Dermis blood vessel endothelial cell (primary cell): ENCODE measurements at places on chromosomes 4 and X. TPM values are rescaled to one million over a fixed set of nuclear protein-coding genes. Genes with fewer than 3 reads are reported as not detected.

PHEX gene
- under 0.01 and 0.37 TPM in 2 replicates for total RNA-seq

- DNase-seq: peak; percentile 67
These were observed 8.1 kb downstream of the RTL5 start for GRCh38 chrX:72123471-72124185.

DNA sequence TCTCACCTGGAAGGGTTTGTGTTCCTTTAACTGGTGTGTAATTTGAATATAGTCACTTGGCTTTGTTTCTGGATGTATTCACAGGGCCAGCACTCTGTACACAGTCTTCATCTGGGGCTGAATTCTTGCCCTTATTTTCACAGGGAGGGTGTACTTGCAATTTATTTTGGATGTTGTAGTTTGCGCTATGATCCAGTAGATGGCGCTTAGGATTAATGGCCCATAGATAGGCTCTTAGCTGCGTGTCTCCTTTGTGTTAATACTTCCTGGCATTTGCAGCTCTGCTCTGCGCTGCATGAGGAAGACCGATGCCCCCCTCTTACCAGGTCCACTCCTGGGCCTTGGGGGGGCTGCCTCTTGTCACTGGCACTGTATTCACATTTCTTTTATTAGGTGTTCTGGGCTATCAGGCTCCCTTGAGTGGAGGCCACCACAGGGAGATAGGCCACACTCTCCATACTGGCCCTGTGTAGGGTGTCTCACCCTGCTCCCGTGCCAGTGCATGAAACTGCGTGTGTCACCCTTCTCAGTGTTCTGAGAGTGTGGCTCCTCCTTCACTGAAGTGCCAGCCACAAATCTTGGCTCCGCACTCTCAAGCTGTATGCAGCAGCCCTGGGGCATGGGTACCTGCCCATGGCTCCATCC is 562.2 kb downstream of the ZIC3 start:
- peak; percentile 39 for DNase-seq

GRCh38 chr4:31908261-31908660 is 1188.1 kb downstream of the PCDH7 start:
- no peak for DNase-seq

- DNase-seq: no peak
These were observed 115.1 kb upstream of the SMIM10 start for GRCh38 chrX:134875671-134876070.

- DNase-seq: no peak
These were observed 16.9 kb downstream of the NKX3-2 start for GRCh38 chr4:13527192-13527980.

GRCh38 chrX:39835776-39836175 is 262.0 kb downstream of the BCOR start:
- DNase-seq: no peak

- DNase-seq: peak; percentile 0
These were observed 54.5 kb upstream of the GPR34 start for GRCh38 chrX:41634284-41634683.

- DNase-seq: no peak
These were observed 460.3 kb upstream of the PRKX start for GRCh38 chrX:4173743-4174142.

DDX53 gene
- total RNA-seq: not detected in 2 replicates

DNA sequence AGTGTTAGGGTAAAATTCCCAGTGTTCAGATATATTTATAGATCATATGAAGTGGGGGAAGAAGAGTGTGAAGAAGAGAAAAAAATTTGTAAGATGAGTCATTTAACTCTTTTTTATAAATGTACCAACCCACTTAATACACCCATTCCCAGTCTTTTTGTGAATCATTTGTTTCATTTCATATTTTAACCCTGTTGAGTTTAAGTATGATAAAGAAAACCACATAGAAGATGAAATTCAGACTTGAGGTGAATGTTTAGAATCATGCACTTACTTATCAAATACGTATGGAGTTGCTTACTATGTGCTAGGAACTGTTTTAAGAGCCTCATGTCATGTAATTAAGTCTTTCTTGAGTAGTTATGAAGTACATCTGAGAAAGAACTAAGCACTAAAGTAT is 56.6 kb upstream of the DAPP1 start:
- no peak for DNase-seq

GRCh38 chrX:102745513-102745856 is 24.9 kb downstream of the GPRASP3 start:
- DNase-seq: no peak

MAMLD1 gene
- total RNA-seq: 0.85 and 1.4 TPM in 2 replicates

DNA sequence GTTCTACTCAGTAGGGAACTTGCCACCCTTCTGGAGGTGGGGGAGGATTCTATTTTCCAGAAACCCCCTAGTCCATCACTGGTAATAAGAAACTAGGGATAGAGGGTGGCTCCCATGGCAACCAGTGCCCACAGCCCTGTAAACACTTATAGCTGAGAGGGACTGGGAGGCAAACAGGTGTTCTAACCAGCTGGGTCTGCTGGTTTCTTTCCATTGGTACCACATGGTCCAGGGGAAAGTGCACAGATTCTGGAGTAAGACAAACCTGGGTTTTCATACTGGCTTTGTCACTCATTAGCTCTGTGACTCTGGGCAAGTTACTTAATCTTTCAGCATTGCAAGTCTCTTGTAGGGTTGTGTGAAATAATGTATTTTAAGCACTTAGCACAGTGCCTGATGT is 26.9 kb downstream of the IGSF1 start:
- no peak for DNase-seq

CYLC1 gene
- not detected in 2 replicates for total RNA-seq
